ENCODE measurements at places on chromosomes 4 and X. TPM values are rescaled to one million over a fixed set of nuclear protein-coding genes. Genes with fewer than 3 reads are reported as not detected.

CSAG3 gene
- not detected for total RNA-seq

ATOH1 gene
- total RNA-seq, result not detected

SCD5 gene
- 16.9 TPM for total RNA-seq

EDNRA gene
- total RNA-seq, result 5.1 TPM

CT83 gene
- not detected for total RNA-seq

NKX1-1 gene
- total RNA-seq, result not detected

RTL3 gene
- not detected for total RNA-seq

TMEM185A gene
- total RNA-seq, result 12.6 TPM

KLF8 gene
- total RNA-seq, result 4.7 TPM

MAP3K15 gene
- total RNA-seq, result 0.10 TPM

AFF2 gene
- 0.04 TPM for total RNA-seq

GNRHR gene
- total RNA-seq, result not detected

TMEM154 gene
- total RNA-seq, result 118 TPM

INTU gene
- 3.1 TPM for total RNA-seq

CLTRN gene
- total RNA-seq, result 0.32 TPM

PNMA5 gene
- not detected for total RNA-seq

NDP gene
- not detected for total RNA-seq

COL25A1 gene
- 0.03 TPM for total RNA-seq

TRAM1L1 gene
- total RNA-seq, result 1.2 TPM

YY2 gene
- total RNA-seq, result 2.2 TPM

LARP1B gene
- 19.7 TPM for total RNA-seq

TBC1D9 gene
- total RNA-seq, result 13.9 TPM

STS gene
- total RNA-seq, result 1.2 TPM

AADAT gene
- total RNA-seq, result 7.6 TPM

ETDC gene
- not detected for total RNA-seq

GSX2 gene
- total RNA-seq, result not detected

PGAM4 gene
- not detected for total RNA-seq

SOD3 gene
- not detected for total RNA-seq

MAGEA1 gene
- not detected for total RNA-seq

All from foreskin keratinocyte (primary cell).